Right ventricle myocardium superior (tissue), 1 donor: ENCODE measurements at places on chromosomes 7 and 10. TPM values are rescaled to one million over a fixed set of nuclear protein-coding genes. Genes with fewer than 3 reads are reported as not detected.

BCL7B gene
- total RNA-seq: 76.2 TPM

GRM8 gene
- total RNA-seq: not detected

MSMB gene
- not detected for total RNA-seq

DNA sequence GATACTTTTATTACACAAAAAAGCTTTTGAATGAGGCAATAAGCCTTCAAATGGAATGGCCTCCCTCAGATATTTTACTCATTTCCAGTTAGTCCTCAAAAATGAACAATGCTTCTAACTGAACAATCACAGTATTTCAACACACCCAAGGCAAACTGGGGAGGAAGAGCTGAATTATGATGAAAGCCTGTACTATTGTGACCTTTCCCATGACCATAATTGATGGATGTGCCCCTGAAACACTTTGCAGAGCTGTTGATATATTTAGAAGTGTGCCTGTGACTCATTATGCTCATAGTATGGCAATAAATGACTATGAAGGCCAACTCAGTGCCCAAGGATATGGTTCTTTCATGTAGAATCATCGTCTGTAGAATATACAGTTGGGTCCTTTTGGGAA lies 248.1 kb downstream of the AHR start:
- DNase-seq: no peak

DNA sequence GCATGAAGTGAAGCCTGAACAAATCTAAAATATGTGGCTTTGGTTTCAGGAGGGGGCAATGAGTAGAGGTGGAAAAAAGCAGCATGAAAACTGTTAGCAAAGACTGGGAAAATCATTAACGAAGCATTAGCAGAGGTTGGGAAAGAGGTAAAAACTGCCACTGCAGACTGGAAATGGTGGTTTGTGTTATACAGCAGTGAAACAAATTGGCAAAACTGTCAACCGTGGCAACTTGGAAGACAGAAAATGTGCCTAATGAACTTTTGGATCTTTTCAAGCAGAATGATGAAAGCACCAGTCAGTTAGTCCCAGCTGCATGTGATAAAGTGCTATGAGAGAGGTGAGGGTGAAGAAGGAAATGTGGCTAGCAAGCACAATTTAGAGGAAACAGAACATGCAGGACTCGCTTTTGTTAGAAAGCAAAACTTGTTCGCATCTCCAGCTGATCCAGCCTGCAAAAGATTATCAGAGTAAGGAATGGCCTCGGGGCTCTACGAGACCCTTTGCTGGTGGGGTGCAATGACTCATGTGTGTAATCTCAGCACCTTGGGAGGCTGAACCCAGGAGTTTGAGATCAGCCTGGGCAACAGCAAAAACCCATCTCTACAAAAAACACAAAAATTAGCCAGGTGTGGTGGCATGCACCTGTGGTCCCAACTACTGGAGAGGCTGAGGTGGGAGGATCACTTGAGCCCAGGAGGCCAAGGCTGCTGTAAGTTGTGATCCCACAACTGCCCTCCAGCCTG lies 45.7 kb downstream of the SKIDA1 start:
- no peak for DNase-seq

TMEM176A gene
- 27.1 TPM for total RNA-seq

GRCh38 chr7:94400643-94401427 lies 6.1 kb downstream of the COL1A2 start:
- no peak for DNase-seq

GRCh38 chr10:89351412-89351779 lies 23.6 kb downstream of the IFIT3 start:
- DNase-seq: no peak

- no peak for DNase-seq
Measured at GRCh38 chr10:96560966-96561887, 25.6 kb downstream of the TM9SF3 start.
